ENCODE measurements at places on chromosomes 6 and 20.

DNA sequence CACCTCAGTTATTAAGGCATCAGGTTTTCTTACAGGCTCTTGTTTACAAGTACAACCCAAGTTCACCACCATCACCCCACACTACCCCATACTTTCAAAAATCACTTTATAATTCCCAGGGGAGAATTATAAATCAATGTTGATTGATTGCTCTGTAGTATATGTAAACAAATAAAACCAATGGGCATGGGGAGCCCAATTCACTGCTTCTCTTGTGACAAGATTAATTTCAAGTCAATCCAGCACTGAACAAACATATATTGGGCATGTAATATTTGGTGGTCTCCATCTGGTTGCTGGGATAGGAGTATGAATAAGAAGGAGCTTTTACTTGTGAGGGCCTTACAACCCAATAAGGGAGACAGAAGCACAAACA, 95.8 kb downstream of the CLVS2 start:
- no peak for DNase-seq

- DNase-seq: no peak
These were observed 13.6 kb upstream of the GUCA1A start for GRCh38 chr6:42159431-42160024.

DNA sequence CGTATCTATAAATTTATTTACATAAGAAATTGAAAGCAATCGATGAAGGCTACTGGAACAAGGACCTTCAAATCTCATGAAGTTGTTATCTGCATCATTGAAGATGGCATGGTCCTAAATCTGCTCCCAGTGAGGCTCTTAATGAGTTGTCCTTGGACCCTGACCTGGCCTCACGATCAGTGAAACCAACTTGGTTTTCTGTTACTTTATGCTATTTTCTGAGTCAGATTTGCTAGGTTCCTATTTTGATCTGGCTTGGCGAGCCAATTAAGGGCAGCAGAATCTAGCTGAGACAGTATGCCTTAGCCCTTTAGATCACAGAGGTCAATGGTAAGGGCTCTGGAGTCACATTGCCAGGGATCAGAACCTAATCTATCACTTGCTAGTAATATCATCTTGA, 30.1 kb upstream of the NOX3 start:
- no peak for DNase-seq

DNA sequence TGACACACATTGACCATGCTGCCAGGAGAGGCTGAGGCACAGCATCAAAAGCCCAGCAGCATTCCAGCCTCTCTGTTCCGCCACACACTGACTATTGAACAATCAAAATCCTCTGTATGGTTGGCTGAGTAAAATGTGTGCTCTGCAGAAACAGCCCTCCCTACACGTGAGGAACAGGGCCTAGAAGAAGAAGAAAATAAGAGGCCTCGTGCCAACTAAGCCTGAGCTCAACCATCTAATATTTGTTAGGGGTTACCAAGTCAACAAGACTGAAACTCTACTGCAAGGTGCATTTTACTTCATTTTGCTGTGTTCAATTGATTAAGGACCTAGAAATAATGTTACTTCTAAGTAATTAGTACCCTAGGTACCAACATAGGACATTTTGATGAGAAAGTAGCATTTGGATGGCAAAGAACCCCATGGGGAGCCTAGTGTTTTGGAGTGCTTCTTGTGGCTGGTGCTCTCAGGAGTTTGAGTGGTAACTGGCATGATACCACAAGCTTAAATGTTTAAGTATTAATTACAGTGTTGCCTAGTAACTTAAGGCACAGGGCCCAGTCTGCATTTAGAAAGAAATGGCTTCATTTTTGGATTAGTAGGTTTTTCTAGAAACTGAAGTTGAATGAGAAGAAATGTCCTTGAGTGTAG, 146.6 kb upstream of the PLN start:
- no peak for DNase-seq

DNA sequence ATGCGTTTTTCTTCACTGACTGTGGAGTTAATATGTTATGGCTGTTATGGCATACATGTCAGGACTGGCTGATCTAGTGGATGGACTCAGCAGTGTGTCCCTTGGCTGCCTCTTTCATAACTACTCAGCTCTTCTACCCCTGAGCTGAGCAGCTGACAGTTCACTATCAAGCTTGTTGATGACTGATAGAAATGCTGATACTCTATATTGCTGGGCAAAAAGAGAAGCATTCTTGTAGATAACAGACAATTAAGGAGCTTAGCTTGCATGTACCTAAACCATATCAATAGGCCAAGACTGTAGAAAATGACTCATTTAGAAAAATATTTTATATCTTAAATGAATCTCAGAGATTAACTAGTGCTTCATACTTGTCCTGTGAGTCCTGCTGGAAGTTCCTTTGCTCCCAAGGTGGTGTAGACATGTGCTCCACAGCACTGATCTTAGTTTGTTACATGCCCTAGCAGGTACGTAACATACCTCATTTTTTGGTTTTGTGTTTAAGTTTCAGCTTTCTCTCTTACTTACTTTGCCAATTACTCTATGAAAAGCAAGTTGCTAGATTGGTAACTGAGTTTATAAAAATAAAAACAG, 236.9 kb downstream of the GMDS start:
- DNase-seq: no peak

DNA sequence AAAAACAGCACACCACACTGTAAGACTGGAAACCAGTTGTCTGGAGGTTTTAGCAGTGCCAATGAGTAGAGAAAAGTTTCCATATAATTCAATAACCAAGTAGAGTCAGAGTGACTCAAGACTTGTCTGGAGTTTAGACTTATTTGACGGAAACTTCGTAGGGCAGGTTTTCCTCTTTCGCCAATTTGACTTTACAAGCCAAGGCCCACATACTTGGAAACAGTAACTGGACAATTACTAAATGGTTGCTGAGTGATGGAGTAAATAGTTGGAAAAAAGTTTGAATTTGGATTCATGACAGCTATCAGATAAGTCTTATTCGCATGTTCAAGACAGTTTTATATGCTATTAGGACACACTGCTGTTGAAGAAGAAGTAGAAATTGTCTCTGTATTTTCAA, 48.1 kb upstream of the CTAGE9 start:
- DNase-seq: no peak

DNA sequence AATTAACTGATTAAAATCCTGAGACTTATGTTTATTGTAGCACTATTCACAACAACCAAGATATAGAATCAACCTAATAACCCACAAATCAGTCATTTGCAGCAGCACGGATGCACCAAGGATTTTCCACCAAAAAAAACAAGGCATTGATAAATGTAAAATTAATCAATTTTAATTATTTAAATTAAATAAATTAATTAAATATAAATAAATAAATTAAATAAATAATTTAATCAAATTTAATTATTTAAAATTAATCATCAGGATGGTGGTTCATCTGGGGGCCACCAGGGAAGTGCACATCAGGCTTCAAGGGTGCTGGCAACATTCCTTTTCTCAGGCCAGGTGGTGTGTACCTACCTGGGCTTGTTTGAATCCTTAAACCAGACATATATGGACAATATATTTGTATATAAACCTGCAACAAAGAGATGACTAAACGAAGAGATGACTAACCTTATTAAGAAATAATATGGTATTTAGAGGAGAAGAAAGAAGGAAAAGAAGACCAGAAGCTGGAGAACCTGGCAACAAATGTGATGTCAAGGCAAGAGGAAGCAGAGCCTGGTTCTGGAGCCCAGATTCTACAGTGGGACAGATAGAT, 89.2 kb downstream of the CD164 start:
- no peak for DNase-seq

DNA sequence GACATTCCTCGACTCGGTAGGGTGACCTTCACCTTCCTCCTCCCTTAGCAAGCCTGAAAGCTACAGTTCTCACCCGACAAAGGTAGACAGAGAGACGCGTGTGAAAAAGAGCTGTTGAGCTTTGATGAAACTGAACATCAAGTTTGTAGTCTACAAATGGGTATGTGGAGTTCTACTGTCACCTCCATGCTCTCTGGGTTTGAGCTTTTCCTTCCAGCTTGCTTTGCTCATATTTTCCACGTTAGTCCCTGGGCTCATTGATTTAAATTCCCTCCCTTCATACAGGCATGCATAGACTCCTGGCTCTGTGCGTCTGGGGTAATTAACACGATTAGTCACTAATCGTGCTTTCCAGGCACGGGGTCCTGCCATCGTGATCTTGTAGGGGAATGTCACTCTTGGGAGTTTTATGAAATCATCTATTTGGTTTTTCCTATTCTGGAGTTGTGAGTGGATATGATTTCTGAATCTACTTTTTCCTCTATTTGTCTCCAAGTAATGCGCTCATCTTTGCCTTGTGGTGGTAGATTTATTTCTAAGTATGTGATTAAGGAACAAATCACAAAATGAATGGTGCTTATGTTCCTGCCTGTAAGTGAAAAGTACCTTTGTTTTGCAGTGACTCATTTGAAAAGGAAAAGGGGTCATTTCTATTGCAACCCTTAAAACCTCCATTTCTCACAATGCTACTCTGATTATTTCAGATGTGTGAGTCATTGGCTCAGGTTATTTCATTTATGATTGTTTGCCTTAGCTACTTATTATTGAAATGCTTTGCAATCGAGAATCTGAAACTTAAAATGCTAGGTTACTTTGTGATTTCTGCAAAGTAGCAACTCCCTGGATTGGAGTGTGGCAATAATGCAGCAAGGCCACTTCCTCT, 154.6 kb downstream of the ZDHHC14 start:
- peak; percentile 92 for DNase-seq

GRCh38 chr6:52536424-52536916, 40.4 kb downstream of the TRAM2 start:
- no peak for DNase-seq

DNA sequence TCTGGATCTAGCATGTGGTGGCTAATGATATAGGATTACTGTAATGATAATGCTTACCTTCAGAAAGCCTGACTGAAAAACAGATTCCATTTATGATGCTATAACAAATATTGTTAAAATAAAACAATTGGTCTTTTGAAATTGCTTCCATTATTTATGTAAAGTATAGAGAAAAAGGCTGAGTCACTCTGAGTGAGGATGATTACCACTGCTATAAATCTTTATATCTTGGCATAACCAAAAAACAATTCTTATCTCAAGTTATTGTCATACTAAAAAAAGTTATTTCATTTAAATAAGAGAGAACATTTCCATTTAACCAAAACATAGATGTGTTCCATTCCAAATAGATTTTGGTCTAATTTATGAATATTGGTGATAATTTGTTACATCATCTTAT, 53.0 kb upstream of the DST start:
- no peak for DNase-seq

GRCh38 chr20:9408422-9409300, 105.7 kb upstream of the LAMP5 start:
- no peak for DNase-seq

DNA sequence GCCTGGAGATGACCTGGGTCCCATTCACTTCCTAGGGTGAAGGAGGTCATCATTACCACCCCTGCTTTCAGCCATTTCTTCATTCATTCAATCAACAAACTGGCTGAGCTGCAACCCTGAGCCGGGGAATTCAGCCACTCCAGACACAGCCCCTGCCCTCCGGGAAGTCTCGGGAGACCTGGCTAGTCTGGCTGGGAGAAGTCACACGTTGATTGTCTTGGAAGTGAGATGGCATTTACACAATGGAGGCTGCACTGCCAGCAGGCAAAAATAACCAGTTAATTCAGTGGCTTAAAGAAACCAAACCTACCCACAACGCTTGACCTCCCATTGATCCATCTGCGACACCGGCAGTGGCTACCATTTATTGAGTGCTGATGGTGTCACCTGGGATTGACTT, 2.0 kb upstream of the PMEPA1 start:
- no peak for DNase-seq

DNA sequence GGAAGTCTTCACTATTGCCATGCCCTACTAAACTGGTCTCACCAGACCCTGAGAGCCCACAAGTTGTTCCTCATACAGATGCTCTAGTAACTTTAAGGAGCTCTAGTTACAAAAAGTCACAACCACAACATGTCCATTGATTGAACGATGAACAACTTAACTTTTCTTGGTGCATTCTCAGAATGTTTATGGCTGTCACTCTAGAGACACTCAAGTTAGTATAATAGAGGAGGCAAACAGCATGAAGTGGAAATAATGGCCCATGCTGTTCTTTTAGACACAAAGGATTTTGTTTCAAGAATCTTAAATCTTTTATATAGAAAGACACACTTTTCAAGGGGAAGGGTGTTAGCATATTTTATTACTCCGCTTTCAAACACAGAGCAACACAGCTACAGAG, 934.4 kb downstream of the HACE1 start:
- no peak for DNase-seq

GRCh38 chr20:36574366-36575135, 1.2 kb downstream of the TGIF2 start:
- peak; percentile 15 for DNase-seq

- DNase-seq: no peak
These were observed 142.8 kb upstream of the AKAP12 start for GRCh38 chr6:151096691-151097606.

DNA sequence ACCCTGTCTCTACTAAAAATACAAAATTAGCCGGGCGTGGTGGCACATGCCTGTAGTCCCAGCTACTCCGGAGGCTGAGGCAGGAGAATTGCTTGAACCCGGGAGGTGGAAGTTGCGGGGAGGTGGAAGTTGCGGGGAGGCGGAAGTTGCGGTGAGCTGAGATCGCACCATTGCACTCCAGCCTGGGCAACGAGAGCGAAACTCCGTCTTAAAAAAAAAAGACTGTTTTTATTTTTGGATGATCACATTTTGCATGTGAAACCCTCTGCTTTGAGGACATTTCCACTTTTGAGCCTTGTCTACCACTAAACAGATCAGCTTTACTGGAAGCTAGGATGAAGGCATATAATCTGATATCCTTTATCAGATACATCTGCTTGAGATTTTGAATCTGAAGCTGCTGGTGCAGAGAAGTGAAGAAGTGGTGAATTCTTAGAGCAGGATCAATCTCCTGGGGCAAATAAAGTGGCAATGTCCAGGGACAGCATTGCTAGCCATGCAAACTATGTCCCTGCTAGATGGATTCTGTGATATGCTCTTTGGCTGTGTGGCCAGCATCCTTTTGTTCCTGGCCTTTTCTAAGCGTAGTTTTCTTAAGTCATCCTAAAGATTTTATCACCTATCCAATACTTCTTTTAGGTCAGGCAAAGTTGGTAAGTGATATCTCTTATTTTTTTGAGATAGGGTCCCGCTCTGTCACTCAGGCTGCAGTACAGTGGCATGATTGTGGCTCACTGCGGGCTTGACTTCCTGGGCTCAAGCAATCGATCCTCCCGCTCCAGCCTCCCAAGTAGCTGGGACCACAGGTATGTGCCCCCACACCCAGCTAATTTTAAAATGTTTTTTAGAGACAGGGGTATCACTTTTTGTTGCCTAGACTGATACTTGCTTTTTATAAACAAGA, 23.3 kb downstream of the RBL1 start:
- DNase-seq: no peak
